ENCODE measurements at places on chromosomes 1 and 21.
A peak's percentile ranks its signal among the peaks of the same experiment; 100 is the strongest.

DNA sequence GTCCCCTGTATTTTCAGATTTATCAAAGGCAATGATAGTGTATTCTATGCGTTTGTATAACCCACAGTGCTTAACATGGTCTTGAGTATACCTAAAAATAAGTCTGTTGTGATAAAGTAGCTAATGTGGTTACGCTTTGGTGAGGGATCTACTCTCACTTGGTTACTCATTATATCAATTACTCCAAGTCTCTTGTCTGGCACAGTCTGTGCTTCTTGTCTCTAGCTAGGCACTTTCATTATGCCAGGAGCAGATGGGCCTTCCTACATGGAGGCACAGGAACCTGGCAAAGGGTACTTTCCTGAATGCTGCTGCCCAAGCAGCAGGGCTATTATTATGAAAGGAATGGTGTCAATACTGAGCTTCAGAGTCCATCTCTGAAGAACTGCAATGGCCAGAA is 4.2 kb upstream of the PTPN22 start:
- no peak for DNase-seq

DNA sequence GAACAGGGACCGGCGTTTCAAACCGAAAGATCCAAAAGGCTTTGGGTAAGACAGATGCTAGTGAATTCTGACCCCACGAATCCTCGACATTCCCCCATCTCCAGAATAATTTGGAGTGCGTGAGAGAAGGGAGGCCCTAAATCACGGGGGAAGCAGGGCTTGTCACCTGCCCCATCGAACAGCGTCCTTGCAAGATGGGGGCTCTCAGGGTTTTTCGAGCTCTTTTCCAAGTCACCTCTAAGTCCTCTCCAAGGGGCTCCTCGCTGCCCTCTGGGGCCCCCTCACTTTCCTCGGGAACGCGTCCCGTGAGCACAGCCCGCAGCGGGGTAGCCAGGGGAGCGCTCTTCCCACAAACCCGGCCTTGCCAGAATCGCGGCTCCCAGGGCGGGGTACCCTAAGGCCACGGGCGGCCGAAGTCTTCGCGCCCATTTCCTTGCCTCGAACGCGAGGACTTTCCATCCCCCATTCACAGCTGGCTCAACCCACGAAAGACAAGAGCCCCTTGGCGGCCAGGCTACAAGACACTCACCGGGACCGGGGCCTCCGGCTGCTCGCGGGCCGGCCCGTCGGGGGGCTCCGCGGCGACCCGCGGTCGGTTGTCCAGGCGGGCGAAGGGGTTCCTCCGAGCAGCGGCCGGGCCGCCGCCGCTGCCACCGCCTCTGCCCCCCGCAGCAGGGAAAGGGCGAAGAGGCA is 546 bp downstream of the DONSON start:
- peak; percentile 36 for DNase-seq

GRCh38 chr21:33388188-33388587 is 15.0 kb upstream of the IFNGR2 start:
- DNase-seq = no peak

GRCh38 chr1:1348420-1349255 is 580 bp downstream of the DVL1 start:
- no peak for DNase-seq

DNA sequence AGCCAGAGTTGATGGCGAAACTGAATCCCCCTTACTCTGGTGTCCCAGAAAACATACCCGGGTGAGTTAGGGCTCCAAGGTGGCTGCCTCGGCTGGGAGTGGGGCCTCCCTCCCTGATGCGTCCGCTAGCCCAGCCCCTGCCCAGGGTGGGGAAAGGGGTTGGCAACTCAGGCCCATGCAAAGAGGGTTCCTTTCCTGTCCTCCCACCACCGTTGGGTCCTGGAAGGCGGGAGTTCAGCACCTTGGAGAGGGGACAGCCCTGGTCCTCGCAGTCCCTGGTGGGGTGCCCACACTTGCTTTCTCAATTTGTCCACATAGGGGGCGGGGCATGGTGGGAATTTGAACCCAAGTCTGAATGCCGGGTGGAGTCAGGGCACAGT is 6.1 kb downstream of the SRM start:
- peak; percentile 42 for DNase-seq

DNA sequence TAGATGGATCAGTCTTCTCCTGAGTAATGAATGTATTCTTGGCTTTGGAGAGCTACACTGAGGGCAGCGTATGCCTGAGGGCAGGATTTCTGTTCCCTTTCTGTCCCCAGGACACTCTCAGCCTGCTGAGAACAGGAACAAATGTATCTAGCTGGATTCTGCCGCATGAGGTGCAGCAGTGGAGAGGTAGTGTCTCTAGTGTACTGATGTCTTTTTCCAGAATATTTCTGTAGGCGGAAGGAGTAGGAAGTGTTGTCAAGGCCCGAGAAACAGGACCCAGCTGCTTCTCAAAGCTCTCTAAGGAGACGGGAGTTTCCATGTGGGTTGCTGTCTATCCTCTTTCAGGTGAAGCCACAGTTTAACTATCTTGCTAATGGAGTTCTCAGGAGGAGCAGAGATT is 65.5 kb downstream of the MT1HL1 start:
- no peak for DNase-seq

DNA sequence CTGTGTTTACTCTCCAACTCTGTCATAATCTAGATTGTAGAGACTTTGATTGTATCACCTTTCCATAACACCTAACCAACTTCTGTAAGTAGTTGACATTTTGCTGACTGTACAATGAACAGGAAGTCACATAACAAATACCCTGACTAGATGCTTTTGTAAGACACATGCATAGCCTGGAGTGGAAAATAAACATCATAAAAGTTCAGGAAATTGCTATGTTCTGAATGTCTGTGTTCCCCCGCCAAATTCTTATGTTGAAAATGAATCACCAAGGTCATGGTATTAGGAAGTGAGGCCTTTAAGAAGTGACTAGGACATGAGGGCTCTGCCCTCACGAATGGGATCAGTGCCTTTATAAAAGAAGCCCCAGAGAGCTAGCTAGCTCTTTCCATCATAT is 40.4 kb upstream of the ZSWIM5 start:
- peak; percentile 17 for DNase-seq

GRCh38 chr1:224433701-224434672 is 610 bp downstream of the WDR26 start:
- DNase-seq = peak; percentile 52

All from activated CD4-positive, alpha-beta T cell treated with anti-CD3 and anti-CD28 coated beads for 48 hours (primary cell).